ENCODE measurements at places on chromosomes 12 and 14. TPM values are rescaled to one million over a fixed set of nuclear protein-coding genes. Genes with fewer than 3 reads are reported as not detected.

The IL31 gene
- not detected for total RNA-seq

DNA sequence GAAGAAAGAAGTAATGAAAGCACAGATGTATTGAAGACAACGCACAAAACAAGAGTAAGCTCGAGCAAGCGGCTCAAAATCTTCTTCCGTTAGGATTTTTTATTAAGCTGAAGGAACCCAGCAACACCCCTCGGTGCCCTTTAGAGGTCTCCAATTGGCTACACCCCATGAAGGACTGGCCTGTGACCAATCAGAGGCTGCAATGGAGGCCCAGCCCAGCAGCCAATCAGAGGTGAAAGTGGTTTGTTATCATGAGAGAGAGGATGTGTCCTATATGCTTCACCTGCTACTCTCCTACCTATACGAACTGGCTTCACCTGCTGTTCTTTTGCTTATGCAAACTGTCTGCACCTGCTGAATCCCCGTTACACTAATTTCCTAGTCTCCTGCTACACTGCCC is 358.8 kb downstream of the C12orf50 start:
- no peak for DNase-seq

The ATF1 gene
- 39.6 TPM for total RNA-seq

The RNASE3 gene
- not detected for total RNA-seq

DNA sequence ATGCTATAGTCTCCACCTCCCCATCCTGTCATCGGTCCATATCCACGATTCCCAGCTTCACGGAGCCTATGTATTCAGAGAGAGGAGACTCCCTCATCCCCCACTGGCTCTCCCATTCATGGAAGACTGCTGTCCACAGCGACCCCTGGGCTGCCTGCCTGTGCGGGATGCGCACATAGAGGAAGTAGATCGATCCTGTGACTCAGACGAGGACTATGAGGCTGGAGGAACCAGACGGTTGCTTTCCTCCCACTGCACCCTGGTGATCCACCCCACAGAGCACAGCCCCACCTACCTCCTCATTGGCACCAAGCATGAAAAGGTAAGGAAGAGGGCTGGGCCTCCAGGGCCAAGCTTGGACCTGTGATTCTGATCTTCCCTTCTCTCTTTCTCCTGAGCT is 24.4 kb downstream of the PIGH start:
- peak; percentile 59 for DNase-seq

DNA sequence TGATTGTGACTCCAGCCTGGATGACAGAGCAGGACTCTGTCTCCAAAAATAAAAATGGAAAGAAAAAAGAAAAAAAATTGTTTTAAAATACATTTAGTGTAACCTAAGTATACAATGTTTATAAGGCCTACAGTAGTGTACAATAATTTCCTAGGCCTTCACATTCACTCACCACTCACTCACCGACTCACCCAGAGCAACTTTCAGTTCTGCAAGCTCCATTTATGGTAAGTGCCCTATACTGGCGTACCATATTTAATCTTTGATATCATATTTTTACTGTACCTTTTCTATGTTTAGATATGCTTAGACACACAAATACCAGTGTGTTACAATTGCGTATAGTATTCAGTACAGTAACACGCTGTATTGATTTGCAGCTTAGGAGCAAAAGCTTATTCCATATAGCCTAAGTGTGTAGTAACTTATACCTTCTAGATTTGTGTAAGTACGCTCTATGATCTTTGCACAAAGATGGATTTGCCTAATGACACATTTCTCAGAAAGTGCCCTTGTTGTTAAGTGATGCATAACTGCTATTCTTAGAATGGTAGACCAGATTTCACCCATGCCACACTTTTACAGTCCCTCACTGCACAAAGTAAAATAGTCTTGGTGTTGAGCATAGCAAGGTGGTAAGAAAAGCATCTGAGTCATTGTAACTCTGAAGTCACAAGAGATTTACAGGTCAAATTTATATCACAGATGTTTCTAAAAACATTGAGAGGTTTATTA is 151.9 kb downstream of the LRRK2 start:
- no peak for DNase-seq

DNA sequence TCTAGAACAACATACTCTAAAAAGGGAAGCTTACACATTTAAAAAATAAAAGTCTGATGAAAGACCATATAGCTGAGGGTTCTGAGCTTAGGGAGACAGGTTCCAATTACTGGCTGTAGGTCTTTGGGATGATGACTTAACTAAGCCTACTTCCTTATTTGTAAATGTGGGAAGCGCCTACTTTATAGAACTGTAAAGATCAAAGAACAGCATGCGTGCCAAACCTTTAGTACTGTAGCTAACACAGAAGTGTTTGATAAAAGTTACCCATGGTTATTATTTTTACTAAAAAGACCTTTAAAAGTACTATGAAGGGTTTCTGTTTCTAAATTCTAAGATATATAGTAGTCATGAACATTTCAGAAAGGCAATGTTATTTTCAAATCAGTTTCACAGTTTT is 35.7 kb downstream of the STK38L start:
- no peak for DNase-seq

GRCh38 chr12:96906849-96907670 is at the start of gene NEDD1:
TSS of gene NEDD1 (plus strand) at chr12:96907257. CDS start at chr12:96909760, 2,503 bp downstream.
- DNase-seq, result peak; percentile 49

- DNase-seq, result no peak
Observed at GRCh38 chr14:23323838-23324454, 2.7 kb downstream of the PABPN1 start.

The HOXC11 gene
- not detected for total RNA-seq

The STX2 gene
- total RNA-seq, result 8.4 TPM

DNA sequence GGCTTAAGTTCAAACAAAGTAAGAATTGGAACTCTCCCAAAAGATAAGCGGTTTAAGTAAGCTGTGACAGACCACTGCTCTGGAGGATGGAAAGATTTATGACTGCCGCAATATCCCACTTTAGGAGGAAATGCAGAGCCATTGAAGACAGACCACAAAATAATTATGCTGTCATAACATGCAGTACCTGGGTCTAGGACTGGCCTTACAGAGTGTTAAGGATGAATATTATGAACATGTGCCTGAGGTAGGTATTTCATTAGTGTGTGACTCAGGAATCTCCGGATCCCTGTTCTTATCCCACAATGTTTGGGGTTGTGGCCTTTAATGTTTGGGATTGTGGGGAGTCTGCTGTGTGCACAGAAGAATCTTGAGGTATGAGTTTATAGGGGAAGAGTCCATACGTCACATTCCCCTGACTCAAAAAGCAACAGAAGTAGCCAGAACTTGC is 114.9 kb downstream of the SAMD4A start:
- peak; percentile 58 for DNase-seq

DNA sequence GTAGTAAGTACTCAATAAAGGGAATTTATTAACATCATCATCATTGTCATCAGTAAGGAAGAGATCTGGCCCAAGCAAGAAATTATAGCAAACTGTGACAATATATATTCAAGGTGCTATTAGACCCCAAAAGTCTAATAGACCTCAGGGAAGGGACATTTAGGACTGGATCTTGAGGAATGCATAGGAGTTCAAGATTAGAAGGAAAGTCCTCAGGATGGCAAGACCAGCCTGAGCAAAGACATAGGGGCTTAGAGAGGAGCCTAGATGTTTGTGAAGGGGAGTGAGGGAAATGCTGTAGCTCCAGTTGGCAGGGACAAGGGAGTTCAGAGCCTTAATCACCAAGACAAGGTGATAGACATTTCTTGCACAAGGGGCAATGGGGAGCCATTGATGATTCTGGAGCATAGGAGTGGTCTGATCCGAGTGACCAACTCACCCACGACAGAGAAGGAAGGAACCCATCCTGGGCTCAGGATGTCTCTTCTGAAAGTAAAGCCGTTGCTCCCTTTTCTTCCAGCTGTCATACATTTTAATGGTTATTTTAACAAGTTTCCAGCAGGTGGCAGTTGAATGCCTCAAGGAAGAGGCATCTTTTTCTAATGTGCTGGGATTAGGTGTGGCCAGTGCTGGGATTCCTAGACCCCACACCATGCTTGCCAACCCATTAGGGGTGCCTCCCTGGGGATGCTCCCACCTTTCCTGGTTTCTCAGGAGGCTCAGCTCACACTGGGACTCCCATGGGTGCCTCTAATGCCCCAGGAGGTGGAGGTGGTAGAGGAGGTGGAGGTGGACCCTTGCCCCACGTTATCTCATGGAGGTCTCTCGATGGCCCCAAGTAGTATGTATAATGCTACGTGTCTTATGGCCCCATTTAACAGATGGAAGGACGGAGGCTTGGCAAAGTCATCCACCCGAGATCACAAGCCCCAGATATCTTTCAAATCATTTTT is 37.8 kb downstream of the PHETA1 start:
- peak; percentile 55 for DNase-seq

DNA sequence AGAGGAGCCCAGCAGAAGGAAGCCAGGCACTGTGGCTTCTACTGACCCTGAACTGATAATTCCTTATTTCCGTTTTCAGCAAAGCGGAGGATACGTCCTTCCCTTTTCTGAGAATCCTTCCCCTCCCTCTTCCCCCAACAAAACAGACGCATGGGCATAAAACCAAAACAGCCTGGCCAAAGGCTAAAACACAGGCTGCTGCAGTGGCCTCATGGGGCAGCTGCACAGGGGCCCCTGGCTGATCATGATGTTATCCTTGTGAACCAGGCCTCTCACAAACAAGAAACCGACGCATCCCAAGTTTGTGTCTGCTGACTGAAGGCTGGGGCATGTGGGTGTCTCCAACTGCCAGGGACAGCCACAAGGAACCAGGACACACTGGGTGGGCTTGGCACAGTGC is 23.4 kb upstream of the STON2 start:
- DNase-seq, result no peak

The ATP2B1 gene
- total RNA-seq, result 80.8 TPM

DNA sequence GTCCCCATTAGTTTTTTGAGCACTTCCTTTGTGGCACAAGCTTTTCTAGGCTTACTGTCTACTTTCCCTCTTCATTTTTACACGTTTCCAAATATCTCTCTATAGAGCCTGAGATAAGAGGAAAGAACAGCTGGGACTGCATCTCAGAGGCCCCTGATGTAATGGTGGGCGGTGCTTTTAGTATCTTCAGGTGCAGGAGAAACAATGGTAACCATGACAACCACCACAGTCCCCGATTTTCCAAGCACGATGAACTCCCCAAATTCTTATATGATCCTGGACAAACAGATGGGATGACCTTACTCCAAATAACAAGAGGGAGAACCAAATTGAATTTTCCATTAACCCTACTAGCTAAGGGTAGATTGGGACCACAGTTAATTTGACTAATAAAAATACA is 103.3 kb downstream of the AEBP2 start:
- DNase-seq, result no peak

DNA sequence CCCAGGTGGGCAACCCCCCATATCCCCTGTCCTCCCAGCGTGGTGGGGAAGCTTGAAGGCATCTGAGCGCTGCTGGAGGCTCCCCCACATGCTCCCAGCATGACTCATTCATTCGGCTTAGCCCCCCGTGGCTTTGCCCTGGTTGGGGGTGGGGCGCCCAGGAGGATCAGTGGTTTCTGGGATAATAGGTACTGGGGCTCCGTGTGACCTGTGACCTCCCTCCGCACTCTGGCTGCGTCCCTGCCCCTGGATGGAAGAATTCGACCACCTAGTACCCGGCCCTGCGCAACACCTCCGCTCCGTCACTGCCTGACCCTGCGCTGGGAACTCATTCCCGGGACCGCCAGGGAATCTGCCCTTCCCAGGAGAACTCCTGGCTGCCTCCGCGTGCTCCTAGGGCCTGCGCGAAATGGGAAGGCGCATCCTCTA is 120.1 kb downstream of the AACS start:
- no peak for DNase-seq

DNA sequence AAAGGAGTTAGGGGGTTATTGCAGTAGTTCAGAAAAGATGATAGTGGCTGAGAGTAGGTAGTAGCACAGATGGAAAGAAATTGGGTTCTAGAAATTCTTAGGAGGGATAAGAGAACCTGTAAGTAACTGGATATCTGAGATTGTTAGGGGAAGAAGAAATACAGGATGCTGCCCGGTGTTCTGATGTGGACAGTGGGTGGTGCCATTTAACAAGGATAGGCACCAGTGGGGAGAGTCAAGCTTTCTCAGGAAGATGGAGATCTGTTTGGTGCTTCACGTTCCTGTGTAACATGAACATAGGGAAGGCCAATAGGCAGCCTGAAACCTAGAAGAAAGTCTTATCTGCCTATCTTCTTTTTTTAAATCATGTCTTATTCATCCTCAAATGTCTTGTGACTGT is 245.9 kb downstream of the NPAS3 start:
- DNase-seq, result peak; percentile 4

- peak; percentile 95 for DNase-seq
Observed at GRCh38 chr14:23171222-23171975, 12.1 kb downstream of the SLC7A8 start.

DNA sequence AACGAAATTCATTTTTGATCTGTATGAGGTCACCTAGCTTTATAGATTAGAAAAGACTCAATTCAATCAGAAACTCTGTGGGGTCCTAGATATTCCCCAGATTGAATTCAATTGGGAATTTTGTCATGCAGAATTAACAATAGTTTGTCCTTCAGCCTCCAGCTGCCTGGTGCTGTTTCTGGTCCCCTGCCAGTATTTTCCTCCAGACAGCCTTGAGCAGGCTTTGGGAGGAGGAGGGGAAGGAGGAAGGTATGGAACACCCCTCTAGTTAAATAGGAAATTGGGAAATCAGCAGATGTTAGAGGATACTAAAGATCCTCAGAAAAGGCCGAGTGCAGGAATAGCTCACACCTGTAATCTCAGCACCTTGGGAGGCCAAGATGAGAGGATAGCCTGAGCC is 10.6 kb downstream of the GRIP1 start:
- no peak for DNase-seq

- no peak for DNase-seq
Observed at GRCh38 chr14:61730756-61731373, 31.4 kb upstream of the SNAPC1 start.

The CDC42BPB gene
- 85.6 TPM for total RNA-seq

- no peak for DNase-seq
Observed at GRCh38 chr12:62263966-62264365, 3.8 kb downstream of the USP15 start.

DNA sequence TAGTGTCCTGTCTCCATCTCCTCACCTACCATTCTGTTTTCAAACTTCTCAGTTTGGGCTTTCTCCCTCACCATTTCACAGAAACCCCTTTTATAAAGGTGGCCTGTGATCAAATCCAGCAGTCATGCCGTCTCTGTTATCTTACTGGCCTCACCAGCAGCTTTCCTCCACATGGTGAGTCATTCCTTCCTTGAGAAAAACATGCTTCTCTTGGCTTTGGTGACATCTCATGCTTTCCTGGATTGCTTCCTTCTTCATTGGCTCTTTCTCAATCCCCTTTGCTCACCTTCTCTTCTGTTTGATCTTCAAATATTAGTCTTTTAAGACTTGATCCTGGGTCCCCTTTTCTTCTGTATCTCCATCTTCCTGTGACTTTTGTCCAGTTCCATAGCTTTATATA is 164.9 kb downstream of the ANO4 start:
- peak; percentile 45 for DNase-seq

The CCDC197 gene
- not detected for total RNA-seq

- DNase-seq, result no peak
Observed at GRCh38 chr14:26370115-26370514, 227.7 kb downstream of the NOVA1 start.

Data from bronchial epithelial cell (primary cell).